RPMI7951 (cell line): ENCODE measurements at places on chromosomes 6 and 20.
A peak's percentile ranks its signal among the peaks of the same experiment; 100 is the strongest.

DNA sequence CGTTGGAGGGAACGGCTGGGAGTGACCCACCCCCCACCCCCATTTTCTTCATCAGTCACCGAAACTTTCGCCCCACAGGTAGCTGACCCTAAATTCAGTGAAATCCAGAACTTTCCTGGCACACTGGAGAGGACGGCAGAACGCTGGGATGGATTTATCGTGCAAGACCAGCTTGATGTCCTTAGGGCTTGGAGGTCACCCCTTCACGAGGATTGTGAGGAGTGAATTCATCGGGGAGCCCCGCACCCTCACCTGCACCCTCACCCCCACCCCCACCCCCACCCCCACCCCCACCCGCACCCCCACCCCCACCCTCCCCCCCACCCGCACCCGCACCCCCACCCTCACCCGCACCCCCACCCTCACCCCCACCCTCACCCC is 13.3 kb upstream of the TCFL5 start:
- DNase-seq: no peak

- no peak for DNase-seq
Measured at GRCh38 chr6:36718560-36718959, 20.9 kb downstream of the RAB44 start.

GRCh38 chr6:124661097-124661661 is 301.1 kb upstream of the RNF217 start:
- no peak for DNase-seq

DNA sequence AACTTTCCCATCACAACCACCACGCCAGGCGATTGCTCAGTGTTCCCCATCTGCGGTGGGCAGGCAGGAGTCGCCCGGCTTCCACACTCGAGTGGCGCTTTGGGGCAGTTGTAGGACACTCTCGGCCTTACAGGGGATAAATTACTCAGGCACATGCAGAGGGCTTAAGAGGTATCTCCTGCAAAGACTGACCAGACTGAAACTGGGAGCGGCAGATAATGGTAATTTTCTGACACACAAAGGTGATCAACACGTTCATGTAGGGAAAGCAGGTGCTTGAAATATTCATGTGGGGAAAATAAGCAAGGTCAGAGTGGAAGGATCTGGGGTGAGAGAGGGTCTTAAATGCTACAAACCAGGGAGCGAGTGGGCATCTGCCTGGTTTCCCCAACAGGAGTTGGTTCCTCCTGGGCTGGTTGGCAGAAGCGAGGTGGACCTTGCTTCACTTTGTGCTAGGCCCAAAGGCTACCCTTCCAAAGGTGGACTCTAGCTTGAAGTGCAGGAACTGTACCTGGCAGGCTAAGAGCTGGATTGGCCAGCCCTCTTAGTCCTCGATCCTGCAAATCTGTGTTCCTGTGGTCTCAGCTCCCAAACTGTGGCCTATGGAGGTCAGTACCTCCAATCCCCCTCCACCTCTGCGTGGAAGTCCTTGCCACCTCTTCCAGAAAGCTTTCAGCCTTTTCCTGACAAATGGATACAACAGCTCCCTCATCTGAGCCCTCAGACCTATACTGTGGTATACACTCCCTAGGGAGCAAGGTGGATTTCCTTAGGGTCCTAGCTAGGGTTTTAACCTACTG is 16.7 kb downstream of the PLAGL2 start:
- DNase-seq: no peak

DNA sequence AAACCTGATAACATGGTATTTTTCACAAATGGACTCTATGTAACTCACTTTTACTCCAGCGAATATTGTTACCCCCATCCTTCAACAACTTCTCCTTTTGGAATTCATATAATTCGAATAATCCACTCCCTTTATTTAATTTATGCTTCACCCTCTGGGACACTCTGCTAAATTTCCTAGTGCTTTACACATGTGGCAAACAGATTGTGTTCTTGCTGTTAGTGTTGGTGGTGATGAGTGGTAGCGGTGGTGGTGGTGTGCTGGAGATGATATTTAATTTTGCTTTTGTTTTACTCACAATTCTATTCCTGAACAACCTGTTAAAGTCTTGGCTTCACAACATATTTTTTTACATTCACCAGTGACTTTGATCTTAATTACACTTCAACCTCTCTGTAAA is 32.8 kb downstream of the HTR1B start:
- DNase-seq: no peak

GRCh38 chr6:166490671-166491500 is 95.6 kb downstream of the RAMACL start:
- peak; percentile 86 for DNase-seq

- DNase-seq: peak; percentile 59
Measured at GRCh38 chr6:118650582-118651281, 659 bp downstream of the CEP85L start.

DNA sequence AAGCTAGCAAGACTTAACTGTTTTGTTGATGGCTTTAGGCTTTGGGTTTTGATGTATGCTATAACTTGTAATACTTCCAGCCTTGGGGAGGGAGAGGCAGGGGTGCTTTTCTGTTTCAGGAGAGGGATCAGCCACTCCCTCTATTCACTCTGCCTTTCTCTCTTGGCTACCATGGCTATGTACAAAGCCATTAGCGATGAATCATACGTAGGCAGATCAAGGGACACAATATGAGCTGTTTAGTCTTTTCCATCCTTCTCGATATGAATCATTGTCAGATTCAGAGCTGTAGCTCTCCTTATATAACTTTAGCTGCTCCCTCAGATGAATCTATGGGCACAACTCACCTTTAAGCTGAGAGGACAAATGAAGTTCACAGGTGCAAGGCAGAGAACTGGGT is 230.6 kb downstream of the TSHZ2 start:
- DNase-seq: peak; percentile 14
